ENCODE measurements at places on chromosomes 1 and 21.

DNA sequence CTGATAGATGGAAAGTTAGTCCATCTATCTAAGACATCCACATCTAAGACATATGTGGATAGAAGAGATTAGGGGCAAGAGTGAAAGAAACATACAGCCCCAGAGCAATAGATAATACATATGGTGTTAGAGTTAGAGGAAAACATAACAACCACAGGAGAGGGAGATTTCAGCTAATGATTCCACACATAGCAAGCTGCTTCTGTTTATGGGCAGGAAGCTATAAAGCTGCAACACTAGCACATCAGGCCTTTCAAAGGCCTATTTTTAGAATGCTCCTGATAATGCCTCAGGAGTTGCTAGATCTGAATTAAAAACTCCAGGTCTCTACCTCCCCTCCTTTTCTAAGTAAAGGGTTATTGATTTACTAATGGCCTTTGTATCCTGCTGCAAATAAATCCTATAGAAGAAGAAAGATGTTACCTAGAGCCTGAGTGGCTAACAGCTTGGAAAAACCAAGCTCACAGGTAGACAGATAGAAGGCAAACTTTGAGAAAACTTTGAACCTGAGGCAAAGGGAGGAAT is 36.1 kb downstream of the BRINP2 start:
- DNase-seq: no peak

DNA sequence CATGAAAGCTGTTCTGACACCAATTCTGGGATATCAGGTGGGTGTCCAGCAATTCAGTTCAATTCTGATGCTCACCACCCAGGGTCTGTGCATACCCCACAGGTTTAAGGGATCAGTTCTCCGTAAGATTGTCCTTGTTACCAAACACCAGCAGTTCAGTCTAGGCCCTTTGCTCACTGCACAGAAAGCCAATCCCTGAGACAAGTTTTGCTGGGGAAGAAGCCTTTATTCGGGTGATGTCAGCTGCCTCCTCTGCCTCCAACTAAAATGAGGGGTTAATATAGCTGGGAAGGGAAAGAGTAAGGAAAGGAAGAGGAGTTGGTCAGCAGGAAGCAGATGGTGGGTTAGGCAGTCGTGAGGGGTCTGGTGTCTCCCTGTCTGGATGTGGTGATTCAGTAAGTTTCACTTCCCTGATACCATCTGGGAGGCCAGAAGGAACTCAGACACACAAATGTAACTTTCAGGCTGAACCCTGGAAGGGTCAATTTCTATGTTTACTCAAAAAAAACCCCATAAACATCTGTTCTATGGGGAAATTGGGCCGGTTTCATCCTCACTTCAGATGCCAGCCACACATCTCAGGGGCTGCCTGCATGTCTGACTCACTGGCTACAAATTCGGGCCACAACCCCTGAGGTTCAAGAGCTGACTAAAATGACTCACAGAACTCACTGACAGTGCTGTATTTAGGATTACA is 83.3 kb upstream of the PGBD5 start:
- no peak for DNase-seq

DNA sequence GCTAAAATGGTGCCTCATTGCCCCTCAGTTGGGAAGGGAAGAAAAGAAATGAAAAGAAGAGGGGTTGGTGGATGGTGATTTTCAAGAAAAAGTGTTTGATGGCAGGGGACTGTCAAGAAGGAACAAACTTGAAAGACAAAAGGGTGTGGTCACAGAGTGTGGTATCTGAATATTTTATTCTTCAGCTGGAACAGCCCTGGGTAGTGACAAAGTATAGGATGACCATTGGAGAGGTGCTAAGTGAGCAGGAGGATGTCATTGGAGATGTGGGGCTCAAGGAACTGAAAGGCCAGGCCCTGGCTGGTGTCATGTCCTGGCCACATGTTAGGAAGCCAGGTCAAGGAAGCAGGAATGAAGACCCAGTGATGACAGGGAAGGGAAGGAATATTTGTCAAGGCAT is 71.0 kb upstream of the CD55 start:
- no peak for DNase-seq

DNA sequence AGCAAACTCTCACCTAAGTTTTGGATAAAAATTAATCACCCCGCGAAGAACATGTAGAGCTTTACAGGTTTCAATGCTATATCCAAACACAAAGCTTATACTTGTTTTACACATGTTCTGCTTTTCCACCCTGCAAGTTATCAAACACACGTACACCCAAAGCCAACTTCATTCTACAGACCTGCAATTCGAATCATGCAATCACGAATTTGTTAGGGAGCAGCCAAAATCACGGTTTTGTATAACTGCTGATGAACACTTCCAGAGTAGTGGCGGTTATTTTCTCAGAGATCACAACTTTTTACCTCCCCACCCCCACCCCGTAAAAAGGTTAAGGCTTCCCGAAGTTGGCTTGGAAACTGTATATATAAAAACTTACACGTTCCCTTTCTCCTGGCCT is 1.4 kb downstream of the HMGN1 start:
- no peak for DNase-seq

DNA sequence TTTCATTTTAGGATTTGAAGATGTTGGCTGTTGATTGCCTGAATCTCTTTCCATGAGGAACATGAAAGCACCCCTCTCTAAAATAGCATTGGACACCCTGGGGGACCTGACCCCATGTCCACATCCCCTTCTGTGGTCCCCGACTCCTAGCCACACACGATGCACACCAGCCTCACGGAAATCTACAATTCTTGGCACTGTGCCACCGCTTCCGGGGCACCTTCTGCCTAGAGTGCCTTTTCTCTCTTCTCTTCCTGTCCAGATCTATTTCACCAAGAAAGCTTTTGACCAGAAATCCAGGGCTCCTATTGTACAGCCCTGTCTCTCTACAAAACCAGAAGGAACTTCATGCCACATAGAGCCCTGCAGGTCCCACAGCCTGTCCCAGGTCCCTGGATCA is 50.3 kb downstream of the MYSM1 start:
- DNase-seq: no peak
